ENCODE measurements at places on chromosomes 11 and 22.
A peak's percentile ranks its signal among the peaks of the same experiment; 100 is the strongest.

DNA sequence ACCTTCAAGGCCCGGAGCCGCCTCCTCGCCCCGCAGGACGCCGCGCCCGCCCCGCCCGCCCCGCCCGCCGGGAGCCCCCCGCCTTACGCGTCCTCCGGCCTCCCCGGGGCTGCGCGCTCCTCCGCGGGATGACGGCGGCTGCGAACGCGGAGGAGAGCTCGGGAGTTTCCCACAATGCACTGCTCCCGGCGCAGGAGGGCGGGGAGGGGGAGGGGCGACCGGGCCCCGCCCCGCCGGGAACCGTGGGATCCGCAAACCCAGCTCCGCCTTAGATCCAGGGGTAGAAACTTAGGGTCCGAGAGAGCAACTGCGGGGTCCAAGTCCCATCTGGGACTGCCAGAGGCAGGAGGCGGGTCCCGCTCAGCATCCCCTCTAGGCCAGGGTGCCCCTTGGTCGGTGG, at the start of gene CEND1:
Gene CEND1 (minus strand): TSS at position 148 of the 400 bp plus-strand sequence. CDS start 1,514 bp downstream, outside the sequence.
- DNase-seq = peak; percentile 84

- DNase-seq = no peak
These were observed 3.1 kb upstream of the PARVB start for GRCh38 chr22:44020981-44021380.

- DNase-seq = no peak
These were observed 313.4 kb downstream of the BUD13 start for GRCh38 chr11:116459185-116460045.

DNA sequence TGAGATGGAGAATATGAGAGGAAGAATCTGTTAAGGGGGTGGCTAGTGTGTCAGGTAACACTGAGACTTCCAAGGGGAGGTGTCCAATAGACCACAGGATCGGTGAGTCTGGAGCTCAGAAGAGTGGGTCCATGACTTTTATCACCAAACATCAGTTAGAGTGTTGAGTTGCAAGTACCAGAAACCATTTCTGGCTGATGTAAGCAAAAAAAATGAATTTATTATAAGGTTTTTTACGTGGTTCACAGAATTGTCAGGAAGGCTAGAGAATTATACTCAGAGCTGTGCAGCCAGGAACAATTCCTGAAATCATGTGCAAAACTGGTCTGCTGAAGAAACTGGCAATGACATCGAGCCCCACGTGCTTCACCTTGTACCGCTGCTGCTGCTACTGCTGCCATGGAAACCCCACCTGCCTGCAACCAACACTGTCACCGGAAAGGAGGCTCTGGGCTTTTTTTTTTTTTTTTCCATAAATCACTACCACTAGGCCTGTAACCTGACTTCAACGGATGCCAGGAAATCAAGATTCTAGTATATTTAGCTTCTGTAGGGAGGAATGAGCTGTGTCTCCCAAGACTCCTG, 16.6 kb upstream of the STK33 start:
- DNase-seq = peak; percentile 68

GRCh38 chr22:44116755-44117684, 63.7 kb upstream of the PARVG start:
- DNase-seq = no peak

All from eye (tissue), 1 donor.